Esophagus muscularis mucosa (tissue), 4 donors: ENCODE measurements at places on chromosomes 2 and 18. TPM values are rescaled to one million over a fixed set of nuclear protein-coding genes. Genes with fewer than 3 reads are reported as not detected.

- no peak for DNase-seq
Measured at GRCh38 chr2:133166031-133166430, 402.2 kb downstream of the NCKAP5 start.

DNA sequence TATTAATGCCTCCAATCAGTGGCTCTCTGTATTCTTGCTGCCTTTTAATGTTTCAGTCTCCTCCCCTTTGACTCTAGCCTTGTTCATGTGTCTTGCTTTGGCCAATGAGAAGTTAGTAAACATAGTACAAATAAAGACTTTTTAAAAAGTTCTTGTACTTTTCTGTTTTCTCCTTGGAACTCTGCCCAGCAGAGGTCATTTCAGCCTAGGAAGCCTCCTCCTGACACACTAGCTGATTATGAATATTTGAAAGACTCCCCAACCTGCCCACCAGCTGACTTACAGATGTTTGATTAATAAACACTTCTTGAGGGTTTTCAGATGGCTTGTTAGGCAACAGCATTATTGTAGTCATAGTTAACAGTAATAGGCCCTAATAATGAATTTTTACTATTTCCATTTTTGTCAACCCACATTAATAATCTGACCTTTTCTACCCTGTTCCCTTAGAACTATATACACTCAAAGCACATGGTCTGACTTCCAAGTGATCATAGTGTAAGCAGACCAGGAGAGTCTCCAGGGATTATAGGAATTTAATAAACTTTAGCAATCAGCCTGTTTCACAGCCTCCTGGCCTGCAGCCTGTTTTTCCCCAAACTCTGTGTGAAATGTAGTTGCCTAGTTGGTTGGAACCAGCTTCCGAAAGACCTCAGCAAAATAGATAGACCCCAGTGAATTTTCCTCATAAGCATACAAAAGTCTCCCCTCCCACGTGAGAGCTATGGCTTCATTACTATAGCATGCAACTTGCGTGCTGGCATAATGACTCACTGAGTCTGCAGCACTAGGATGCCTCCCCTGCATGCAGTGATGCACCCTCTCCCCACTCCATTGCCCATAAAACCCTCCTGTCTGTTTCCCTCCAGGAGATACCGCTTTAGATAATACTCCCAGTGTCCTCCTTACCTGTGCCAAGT is 670.7 kb upstream of the ZNF804A start:
- DNase-seq: no peak

DNA sequence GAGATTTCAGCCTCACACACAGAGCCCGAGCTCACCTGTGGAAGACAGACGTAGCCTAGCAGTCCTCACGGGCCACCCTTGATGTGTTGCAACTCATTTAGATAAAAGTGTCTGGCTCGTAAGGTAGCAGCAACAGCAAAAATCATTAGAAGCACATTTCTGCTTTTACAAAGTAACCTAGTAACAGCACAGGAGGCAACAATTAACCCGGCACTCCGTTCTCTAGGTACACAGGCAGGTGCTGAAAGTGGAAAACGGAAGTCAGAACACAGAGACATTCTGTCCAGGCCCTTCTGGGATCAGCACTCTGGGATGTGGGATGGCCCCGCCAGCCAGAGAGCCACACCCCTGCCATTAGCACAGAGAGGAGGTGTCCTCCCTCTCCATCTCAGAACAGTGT is 99.3 kb downstream of the KLHL29 start:
- DNase-seq: no peak

GRCh38 chr2:130336877-130337734 is 5.6 kb upstream of the IMP4 start:
- DNase-seq: peak; percentile 92

DNA sequence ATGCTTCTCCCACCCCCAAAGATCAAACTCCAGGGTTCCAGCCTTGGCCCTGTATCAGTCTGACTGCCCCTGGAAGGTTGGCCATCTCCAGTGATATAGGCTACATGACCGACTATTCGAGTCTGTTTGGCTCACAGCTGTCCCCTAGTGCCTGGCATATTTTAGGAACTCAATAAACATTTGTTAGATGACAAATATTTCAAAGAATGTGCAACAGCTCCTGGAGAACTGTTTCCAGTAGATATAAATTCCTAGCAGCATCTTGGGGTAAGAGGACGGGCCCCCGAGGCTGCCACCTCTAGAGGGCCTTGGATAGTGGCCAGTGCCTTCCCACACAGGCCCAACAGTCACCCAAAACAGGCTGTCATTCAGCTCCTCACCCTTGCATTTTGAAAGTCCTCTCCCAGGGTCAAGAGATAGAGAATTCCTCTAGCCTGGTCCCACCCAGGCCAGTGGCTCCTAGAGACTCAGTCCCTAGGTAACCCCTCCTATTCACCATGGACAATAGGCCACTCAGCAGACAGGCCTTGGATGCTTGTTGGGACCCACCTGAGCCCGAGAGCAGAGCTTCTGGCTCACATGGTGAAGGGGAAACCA is 45.1 kb upstream of the ATP6V1B1 start:
- peak; percentile 85 for DNase-seq

- DNase-seq: no peak
Measured at GRCh38 chr2:215594766-215595165, 158.9 kb upstream of the FN1 start.

GRCh38 chr2:30710461-30710860 is 96.8 kb downstream of the CAPN13 start:
- no peak for DNase-seq

- no peak for DNase-seq
Measured at GRCh38 chr2:20363578-20363977, 12.9 kb upstream of the PUM2 start.

DNA sequence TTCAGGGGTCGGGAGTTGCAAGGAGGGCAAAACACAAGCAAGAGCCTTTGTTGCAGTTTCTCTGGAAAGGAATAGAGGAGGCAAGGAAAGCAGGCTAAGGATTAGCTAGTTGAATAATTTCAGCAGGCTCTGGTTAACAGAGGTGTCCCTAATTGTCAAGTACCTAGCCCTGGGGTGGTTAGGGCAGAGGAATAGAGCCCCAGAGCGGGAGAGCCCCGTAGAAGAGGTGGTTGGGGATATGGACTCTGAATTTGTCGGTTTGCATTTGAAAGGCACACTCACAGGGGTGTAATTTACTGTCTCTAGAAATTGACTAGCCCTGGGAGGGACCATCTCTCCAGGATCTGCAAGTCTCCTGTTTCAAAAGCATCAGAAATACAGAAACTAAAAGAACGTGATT is 1030.2 kb downstream of the TMEM182 start:
- no peak for DNase-seq

DNA sequence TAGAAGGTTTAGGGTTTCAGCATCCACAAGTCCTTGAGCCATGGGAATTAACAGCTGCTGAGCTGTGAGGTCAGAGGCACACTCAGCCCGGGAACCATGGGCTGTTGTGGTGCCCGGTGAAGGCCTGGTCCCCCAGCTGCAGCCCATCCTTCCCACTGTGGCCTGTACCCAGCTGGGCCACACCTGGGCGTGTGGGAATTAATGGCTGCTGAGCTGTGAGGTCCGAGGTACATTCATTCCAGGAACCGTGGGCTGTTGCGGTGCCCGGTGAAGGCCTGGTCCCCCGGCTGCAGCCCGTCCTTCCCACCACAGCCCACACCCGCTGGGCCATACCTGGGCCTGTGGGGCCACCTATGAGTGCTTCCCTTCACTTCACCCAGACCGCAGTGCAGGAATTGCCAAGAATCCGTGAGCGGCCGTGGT is 25.2 kb downstream of the TMEM18 start:
- peak; percentile 75 for DNase-seq

GRCh38 chr2:85735691-85736090 is 18.1 kb upstream of the ATOH8 start:
- no peak for DNase-seq

DNA sequence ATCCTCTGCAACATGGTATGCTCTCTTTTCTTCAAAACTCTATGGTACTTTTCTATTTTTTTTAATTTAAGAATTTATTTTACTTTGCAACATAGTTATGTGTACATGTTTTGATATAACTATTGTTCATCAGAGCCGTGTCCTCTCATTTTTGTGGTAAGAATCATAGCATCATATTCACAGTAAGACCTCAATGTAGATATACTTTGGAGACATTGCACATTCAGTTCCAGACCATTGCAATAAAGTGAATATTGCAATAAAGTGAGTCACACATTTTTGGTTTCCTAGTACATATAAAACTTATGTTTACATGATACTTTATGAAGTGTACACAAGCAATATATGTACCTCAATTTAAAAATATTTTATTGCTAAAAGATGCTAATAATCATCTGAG is 22.7 kb upstream of the LINC00305 start:
- DNase-seq: no peak

DNA sequence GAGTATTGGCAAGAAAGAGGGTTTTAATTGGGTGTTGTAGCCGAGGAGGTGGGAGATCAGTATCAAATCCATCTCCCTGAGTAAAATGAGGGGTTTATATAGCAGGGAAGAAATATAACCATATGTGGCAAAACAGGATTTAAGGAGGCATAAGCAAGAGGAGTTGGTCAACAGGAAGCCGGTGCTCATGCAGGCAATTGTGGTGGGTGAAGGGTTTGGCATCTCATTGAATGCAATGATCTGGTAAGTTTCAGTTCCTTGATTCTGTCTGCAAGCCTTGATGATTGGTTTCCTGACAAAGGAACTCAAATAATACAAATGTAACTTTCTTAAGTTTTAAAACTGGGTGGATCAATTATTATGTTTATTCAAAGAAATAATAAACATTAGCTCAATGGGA is 564.4 kb upstream of the LINC00305 start:
- DNase-seq: no peak

DNA sequence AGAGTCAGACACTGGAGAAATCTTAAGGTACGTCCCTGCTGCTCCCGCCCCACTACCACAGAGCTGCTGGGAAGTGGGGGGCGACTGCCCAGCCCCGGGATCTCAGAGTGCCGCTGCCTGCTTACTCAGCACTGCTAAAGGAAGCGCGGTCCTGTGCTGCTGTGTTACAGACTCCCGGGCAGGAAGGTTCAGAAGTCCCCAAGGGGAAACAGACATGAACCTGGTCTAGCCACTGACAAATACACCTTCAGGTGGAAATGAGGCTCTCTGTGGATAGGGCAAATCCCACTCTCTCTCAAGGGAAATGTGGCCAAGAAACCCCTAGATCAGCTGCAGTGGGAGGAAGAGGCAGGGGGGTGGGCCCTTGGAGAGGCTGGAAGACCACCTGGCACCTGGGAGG is 13.7 kb downstream of the MTERF4 start:
- no peak for DNase-seq

DNA sequence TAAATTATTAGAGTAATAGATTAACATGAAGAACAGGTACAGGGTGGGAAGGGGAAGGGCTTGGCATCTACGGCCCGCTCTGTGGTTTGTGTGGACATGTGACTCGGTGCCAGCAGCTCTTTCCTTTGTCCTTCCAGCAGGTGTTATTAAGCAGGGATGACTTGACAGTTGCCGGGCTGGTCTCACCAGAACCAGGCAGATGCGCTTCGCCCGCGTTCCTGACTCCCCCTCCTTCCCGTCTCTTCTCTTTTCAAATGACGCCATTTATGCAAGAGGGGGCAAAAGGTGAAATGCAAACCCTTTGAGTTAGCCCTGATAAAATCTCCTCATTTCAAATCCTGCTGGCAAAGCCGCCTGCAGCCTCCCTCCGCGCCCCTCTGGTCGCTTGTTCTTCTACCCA is 38.9 kb upstream of the MGAT4A start:
- no peak for DNase-seq

GRCh38 chr18:9925369-9925768 is 11.6 kb downstream of the VAPA start:
- no peak for DNase-seq

DNA sequence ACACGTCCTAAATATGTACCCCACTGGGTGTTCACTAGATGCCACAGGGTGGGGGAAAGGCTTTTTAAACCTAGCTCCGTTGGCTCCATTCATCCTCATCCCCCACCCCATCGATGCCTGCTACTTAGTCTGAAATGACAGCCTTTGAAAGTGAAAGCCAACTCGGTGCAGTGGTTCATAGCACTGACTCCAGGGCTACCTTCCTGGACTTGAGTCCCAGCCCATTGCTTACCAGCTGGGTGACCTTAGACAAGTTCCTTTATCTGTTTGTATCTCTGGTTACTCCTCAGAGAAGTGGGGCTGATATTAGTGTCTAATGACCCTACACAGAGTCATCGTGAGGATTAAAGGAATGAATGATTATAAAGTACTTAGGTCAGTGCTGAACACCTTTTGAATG is 24.4 kb downstream of the EHD3 start:
- no peak for DNase-seq

DNA sequence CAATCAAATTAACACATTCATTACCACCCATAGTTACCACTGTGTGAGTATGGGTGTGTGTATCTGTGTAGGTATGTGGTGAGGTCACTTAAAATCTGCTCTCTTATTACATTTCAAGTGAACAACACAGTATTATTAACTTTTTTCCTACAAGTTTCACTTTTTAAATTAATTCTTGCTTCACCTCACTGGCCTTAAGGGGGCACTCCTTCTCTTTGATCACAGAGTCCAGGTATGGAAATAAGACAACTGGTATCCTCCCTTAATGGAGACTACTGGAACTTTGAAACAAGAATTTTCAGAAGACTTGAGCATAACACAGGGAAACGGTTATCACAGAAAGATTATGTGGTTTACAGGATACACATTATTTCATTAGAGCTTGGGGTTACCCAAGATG is 255.8 kb downstream of the ASXL3 start:
- no peak for DNase-seq

DNA sequence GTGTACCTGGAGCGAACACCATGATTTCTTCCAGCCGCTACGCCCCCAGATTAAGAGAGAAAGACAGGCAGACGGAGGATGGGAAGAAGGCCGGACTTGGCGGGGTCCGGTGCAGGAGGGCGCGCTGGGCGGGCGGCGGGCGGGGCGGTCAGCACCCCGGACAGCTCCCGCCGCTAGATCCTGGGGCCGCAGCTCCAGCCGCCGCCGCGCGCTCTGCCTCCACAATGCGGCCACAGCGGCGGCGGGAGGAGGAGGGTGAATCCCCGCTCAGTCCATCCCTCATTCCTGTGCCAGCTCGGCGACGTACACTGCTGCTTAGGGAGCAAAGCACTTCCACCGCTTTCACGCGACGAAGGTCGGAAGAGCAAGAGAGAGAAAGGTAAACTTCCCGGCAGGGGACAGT is at the start of gene AKAIN1:
TSS of gene AKAIN1 (minus strand) at position 226 of the 403 bp plus-strand sequence. CDS start at position 22, 204 bp downstream.
- no peak for DNase-seq

DNA sequence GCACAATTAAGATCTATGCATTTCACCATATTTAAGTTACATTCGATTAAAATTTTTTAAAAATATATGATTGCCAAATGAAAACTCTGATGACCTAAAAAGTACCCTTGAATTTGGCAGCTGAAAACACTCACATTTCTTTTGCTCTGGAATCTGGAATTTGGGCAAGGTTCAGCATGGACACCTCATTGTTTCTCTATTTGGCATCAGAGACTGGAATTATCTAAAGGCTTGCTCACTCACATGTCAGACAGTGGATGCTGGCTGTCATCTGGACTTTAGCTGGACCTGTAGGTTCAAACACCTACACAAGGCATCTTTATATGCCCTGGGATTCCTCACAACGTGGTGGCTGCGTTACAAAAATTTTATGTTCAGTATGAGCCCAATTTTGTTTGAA is 16.1 kb downstream of the MBOAT2 start:
- no peak for DNase-seq

The TRABD2A gene
- total RNA-seq: 2.5 TPM

The SLC16A14 gene
- 2.0 TPM for total RNA-seq

The C2orf42 gene
- total RNA-seq: 20.9 TPM

The TPGS2 gene
- total RNA-seq: 74.3 TPM

The TCF23 gene
- total RNA-seq: not detected

The PLGLB1 gene
- total RNA-seq: 2.0 TPM

The CFC1 gene
- not detected for total RNA-seq

The HOXD9 gene
- total RNA-seq: 0.83 TPM

The VPS54 gene
- total RNA-seq: 24.1 TPM

The TLK1 gene
- 27.9 TPM for total RNA-seq

The POMC gene
- 8.7 TPM for total RNA-seq

The RNF138 gene
- total RNA-seq: 19.5 TPM

The FABP1 gene
- total RNA-seq: not detected
